CD8-positive, alpha-beta memory T cell (primary cell): ENCODE measurements at places on chromosomes 3 and 15.

DNA sequence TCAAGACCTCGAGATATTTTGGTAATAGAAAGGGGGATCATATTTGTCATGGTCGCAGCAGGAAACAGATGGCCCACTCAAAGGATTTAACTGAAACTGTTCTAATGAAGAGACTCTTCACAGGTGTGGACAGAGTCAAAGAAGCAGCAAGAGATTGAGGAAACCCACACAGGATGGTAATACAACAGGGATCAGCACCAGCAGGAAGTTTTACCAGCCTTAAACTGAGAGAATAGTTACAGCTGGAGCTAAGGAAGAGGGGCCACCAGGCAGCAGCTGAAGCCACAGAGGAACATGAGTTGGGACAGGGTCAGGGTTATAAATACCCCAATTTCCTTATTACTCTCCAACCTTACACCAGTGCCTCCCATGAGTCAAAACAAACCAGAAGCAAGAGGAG, 131.8 kb upstream of the UBE2E2 start:
- DNase-seq = no peak

DNA sequence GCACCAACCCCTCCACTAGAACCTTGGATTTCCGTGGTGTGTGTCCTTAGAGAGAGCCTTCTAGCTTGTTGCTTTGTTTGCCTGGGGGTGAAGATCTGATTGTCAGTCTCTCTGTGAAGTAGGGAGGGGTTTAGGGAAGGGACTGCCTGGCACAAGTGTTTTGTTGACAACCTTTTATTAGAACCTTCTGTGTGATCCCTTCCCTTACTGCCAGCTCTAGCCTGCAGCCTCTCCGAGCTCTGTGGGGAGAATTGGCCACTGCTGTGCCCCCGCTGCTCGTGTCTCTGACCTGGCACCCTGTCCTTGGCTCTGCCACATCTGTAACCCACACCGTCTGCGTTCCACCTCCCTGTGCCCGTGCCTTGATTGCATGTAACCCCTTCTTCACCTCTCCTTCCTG, 30.9 kb upstream of the PCSK6 start:
- DNase-seq = no peak

DNA sequence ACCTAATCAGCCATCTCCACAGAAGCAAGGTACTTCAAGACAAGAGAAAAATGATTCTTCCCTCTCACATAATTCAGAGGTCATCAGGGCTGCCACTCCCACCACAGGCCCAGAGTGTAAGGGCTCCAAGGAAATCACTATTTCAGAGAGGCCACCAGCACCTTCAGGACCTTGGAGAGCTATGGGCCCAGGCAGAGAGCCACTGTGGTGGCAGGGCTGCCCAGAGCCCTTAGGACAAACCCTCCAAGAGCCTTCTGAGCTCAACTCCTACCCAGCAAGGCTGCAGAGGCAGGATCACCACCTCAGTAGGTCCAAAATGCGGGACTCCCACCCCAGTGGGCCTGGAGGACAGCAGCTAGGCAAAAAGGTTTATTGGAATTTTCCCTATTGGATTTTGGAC, 17.9 kb upstream of the FAN1 start:
- no peak for DNase-seq

GRCh38 chr3:36649125-36649524, 115.2 kb downstream of the DCLK3 start:
- DNase-seq = no peak

DNA sequence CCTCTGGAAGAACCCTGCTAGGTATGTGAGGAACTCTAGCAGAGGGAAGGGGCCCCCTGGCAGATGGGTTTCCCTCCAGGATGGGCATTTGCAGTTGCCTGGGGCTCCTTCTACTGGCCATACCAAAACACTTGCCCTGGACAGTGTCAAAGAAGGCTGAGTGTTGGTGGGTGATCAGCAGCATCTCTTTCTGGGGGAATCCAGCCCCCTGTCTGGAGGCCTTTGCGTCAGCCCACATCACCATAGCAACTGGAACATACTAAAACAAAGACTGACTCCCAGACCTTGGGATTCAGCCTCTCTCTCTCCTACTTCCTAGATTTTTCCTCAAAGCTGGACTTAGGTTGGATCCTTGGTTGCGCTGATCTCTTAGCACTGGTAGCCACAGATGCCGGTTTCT, 8.1 kb downstream of the CEMIP start:
- DNase-seq = no peak

GRCh38 chr3:31288641-31289100, 244.1 kb upstream of the STT3B start:
- peak; percentile 46 for DNase-seq

DNA sequence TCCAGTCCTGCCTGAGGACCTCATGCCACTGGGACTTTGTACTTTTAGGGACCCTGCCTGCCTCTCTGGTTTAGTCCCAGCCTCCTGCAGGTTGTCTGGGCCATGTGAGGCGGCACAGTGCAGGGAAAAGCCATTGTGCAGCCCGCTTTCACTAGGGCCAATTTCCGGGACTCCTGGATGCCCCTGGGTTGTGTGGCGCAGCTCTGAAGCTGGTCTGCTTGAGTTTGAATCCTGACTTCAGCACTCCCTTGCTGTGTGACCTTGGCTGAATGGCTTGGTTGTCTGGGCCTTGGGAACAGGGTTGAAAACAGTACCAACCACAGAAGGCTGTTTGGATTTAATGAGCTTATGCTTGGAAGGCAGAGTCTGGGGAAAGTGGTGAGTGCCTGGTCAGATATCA, 8.3 kb downstream of the TEX264 start:
- no peak for DNase-seq

DNA sequence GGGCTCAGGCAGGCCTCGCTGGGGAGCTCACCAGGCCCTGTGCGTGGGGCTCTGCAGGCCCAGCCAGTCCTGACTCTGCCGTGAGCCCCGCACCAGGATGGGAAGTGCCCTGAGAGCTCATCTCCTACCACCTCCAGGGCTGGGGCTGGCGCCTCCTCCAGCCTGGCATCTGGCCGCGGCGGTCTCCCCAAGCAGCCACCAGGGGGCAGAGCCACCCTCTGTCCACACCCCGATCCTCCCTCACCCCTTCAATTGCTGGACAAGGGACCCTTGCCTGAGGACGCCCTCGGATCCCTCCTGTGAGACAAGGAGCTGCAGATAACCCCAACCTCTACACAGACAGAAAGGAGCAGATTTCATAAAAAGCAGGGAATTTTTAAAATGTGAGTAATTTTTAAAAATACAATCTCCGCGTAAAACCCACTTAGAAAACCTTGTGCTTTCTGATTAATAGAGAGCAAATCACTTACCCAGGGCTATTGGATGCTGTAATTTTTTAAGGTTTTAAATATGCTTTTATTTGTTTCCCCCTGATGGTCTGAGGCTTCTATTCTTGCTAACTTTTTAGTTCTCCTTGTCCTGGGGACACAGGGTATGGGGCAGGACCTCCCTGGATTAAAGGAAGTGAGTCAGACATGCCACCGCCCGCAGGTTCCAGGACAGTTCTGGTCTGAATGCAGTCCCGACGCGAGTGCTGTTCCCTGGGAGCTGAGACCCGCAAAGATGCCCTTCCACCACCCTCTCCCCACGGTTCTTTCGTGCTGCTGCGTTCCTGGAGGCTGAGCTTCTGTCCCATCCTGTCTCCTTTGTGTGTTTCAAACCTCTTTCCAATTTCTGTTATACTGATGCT, 52.3 kb upstream of the CHRNA7 start:
- DNase-seq = peak; percentile 35

- DNase-seq = no peak
These were observed 76.8 kb upstream of the C15orf61 start for GRCh38 chr15:67444100-67444499.
